Spleen (tissue), 13 donors: ENCODE measurements at places on chromosomes 13 and 19.
A peak's percentile ranks its signal among the peaks of the same experiment; 100 is the strongest.

GRCh38 chr19:12272386-12272785, 22.3 kb downstream of the ZNF44 start:
- DNase-seq: no peak

DNA sequence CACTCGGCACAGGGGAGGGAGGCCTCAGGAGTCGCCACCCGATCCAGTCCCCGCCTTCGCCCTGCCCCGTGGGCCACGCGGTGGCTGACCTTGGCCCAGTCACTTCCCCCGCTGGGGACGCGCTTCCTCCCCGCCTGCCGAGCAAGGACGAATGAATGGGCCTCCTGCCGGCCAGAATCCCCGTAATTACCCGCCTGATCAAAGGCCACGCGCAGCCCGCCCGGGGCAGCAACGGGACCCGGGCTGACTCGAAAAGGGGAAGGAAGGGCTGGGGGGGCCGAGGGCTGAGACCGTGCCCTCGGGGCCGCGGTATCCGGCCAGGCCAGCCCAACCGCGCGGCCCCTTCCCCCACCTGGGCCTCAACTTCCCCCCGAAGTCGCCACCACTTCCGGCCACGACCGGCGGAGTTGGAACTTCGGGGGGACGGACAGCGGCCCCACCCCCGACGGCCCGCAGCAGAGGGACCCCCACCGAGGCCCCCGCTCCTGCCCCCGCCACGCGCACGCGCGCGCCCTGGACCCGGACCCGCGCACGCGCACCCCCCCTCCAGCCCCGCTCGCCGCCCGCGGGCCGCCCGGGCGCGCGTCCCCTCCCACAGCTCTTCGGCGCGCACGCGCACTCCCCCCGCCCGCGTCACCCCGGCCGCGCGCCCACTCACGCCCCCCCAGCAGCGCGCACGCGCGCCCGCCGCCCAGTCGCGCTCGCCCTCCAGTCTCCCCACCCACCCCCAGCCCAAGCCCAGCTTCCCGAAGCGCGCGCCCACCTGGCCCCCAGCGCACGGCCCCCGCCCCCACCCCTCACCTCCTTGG, 520 bp downstream of the ZNF787 start:
- peak; percentile 96 for DNase-seq

DNA sequence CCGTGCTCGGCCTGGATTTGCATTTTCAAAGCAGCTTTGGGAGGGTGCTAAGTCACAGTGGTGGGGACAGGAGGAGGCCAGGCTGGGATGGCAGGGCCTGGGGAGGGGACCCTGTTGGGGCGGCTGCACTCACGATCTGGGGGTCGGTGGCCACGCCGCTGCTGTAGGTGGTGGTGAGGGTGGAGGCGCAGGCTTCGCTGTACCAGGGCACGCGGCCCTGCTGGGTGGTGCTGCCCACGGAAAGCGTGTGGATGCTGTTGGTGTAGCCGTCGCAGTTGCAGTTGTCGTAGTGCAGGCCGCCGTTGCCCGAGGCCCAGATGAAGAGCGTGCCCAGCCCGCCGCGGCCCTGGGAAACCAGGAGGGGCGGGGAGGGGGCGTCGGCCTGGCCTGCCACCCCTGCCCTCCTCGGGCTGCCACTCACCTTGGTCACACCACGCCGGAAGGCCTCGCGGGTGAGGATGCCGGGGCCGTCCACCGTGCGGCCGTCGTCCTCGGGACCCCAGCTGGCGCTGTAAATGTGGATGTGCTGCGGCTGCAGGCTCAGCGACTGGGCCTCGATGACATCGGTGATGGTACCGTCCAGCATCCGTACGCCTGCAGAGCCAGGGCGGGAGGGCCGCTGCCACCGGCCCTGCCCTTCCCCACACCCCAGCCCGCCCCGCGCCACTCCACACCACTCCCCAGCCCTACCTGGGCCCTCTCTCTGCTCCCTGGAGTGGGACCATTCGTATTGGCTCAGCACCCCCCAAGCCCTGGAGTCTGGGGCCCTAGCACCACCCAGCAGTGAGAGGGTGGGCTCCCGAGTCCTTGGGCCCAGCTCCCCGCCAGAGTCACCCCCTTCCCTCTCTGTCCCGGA, 3.2 kb downstream of the PCSK4 start:
- peak; percentile 66 for DNase-seq

DNA sequence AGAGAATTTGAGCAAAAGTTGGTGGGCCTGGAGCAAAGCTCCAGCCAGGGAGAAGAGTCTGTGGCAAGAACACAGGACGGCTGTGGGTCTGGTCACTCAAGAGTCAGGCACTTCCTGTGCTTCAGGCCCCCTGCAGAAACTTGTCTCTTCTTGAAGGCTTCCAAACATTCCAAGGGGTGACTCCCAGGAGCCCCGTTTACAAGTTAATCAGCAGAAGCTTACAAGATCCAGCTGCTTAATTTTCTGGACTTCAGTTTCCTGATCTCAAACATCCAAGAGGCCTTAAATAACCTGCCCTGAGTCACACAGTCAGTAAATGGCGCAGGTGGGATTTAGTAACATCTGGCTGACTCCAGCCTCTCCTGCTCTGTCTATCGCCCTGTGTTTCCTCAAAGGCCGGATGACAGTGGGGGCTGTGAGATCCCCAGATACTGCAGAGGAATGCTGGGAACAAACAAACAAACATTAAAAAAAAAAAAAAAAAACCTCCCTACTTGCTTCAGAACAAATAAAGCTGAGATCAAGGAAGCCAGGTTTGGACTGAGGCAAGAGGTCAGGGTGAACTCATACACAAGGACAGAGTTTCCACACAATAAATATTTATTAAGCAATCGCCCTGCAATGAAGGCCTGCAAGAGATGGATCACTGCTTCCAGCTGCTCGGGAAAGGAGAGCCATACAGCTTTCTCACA, 175.4 kb upstream of the RFC3 start:
- DNase-seq: no peak

DNA sequence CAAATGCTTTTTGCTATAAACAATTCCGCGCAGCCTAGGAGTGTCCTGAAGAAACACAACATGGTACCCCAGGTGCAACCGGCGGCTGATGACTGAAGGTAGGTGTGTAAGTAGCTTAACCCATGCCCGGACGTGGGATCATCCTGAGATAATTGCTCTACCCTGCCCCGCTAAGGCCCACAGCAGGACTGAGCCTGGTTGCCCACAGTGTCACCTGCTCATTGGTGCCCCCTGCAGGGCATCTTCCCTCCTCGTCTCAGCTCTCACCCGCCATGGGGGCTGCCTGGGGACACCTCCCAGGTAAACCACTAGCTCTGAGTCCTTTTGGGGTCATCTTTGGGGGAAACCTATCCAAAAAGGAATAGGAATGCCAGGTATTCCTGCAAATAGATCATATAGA, 22.3 kb downstream of the TMEM161A start:
- no peak for DNase-seq

DNA sequence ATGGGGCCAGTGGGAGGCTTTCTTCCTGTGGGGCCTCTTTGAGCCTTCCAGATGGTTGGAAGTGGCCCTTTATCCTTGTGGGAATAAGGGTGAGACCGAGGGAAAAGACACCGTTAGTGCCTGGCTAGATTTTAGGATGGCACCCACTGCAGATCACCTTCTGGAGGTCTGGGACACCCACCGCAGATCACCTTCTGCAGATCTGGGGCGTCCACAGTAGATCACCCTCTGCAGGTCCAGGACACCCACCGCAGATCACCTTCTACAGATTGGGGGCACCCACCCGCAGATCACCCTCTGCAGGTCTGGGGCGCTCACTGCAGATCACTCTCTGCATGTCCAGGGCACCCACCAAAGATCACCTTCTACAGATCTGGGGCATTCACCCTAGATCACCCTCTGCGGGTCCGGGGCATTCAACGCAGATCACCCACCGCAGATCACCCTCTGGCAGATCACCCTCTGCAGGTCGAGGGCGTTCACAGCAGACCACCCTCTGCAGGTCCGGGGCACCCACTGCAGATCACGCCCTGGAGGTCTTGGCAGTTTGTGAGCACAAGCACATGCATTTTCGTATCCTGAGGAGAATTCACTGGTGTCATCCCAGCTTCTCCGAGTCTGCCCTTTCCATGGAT, 153.4 kb upstream of the TSHZ3 start:
- no peak for DNase-seq

- no peak for DNase-seq
Measured at GRCh38 chr13:48567515-48568369, 34.9 kb upstream of the RCBTB2 start.

DNA sequence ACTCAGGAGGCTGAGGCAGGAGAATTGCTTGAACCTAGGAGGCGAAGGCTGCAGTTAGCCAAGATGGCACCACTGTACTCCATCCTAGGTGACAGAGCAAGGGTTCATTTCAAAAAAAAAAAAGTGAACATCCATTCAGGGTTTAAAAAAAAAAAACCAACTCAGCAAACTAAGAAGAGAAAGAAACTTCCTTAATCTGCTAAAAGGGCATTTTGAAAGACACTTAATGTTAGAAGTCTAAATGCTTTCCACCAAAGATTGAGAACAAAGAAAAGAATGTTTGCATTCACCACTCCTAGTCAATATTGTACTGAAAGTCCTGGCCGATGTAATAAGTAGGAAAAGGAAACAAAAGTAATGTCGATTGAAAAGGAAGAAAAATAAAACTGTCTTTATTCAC, 7.1 kb upstream of the PSMC4 start:
- DNase-seq: no peak

- DNase-seq: peak; percentile 76
Measured at GRCh38 chr19:18385675-18386542, at the start of gene GDF15. TSS of gene GDF15 (plus strand) at chr19:18386158. CDS start at chr19:18386190, 32 bp downstream.

GRCh38 chr19:56076498-56076897, 44.6 kb downstream of the ZNF787 start:
- DNase-seq: peak; percentile 48

DNA sequence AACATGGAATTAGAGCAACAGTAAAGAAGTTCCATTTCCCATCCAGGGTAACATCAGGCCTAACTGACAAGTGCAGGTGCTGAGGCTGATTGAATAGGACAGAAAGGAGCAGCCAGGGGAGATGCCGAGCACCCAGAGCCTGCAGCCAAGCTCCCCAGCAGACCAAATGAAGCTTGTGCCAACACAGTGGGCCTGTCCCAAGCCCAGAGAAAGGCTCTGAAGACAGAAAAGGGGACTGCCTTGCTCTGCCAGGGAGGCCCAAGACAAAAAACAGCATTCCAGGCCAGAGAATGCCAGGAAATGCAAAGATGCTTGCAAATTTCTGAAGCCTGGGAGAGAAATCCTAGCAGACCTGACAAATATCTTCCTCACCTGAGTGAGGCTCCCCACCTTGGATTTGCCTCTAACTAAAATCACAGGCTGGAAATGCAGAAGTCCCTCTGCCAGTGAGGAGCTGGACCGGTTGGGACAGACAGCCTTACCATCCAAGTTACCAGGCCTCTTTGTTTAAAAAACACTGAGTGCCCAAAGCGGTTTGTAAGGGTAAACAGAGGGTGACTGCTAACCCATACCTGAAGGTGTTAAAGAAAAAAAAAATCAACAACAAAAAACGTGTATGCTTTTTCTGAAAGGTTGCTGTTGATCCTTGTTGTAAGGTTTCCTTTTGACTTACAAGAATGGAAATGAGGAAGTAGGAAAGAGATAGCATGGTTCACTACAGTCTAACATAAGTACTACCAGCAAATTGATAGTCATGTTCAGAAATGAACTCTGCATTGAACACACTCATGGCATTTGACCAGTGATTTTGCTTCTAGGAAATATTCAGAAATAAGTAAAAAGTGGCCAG, 11.8 kb upstream of the HMGB1 start:
- no peak for DNase-seq

DNA sequence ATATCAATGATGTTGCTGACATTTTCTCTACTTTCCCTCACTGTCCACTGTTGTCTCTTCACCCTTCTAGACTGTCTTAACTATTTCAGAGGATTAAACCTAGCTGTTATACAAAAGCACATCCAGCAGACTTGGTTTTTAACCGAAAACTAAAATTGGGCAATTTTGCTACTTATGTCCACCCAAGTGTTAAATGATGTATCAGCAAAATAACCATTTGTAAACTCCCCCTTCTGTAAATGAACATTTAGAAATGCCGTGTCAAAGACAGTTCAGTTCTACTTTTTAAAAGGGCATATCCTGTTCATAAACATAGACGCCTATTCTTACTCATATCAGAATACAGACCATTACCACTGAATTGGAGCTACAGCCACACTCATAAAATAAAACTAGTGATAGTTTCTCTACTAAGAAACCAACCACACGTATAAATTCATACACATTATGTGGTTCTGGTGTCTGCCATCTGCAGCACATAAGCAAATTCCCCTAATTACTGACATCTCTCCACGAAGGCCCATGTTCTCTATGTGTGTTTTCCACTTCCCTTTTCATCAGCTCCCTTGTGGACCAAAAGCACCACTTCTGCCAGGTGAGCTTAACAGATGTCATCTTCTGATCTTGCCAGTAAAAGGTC, 1091.8 kb downstream of the PCDH9 start:
- DNase-seq: no peak

- DNase-seq: no peak
Measured at GRCh38 chr13:50810998-50811397, 32.5 kb downstream of the DLEU7 start.

GRCh38 chr13:36750946-36751345, 68.1 kb upstream of the RFXAP start:
- no peak for DNase-seq

DNA sequence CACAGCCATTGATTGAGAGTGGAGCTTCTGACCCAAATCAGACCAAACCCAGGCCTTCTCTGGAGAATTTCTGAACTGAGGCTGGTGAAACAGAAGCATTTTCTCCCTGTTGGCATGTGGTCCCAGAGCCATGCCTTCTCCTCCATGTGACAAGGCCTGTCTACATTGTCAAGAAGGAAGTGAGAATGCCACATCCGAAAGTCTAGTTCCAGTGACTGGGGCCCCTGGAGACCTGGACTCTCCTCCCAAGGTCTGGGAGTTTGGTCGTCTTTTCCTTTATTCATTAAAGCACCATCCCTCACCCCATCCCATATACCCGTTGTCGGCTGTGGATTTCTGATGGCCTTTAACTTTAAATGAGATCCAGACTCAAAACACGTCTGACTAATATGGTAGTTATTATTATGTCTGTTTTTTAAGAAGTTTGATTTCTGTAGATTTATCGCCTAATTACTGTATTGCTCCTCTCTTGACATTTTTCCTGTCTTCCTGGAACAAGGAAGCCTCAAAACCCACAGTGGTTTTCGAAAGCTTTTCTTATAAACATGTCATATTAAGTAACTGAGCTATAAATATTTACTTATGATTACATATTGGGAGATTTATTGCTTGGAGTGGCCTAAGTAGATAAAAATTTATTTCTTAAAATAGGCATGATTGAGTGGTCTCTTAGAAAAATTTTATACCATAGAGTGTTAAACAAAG, 128.3 kb upstream of the FRY start:
- DNase-seq: no peak

DNA sequence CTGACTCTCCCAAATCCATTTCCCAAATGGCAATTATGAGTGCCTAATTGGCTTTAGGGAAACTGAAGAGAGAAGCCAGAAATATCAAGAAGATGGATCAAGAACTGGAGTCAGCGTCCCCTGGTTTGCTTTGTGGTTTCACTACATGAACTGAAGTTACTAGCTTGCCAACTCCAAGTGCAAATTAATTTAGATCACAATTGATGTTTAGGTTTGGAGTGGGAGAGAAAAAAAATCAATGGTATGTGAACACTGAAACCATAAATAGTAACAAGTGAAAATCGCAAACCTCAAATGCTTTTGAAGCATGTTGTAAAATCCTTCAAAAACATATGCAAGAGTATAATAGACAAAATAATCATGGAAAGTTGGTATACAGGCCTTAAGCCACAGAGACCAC, 1528.6 kb upstream of the SLC10A2 start:
- DNase-seq: no peak
